Activated CD8-positive, alpha-beta memory T cell treated with anti-CD3 and anti-CD28 coated beads for 1 hour (primary cell): ENCODE measurements at places on chromosomes 3 and 15.

- DNase-seq, result no peak
These were observed 557.2 kb downstream of the EPHB1 start for GRCh38 chr3:135352213-135352612.

DNA sequence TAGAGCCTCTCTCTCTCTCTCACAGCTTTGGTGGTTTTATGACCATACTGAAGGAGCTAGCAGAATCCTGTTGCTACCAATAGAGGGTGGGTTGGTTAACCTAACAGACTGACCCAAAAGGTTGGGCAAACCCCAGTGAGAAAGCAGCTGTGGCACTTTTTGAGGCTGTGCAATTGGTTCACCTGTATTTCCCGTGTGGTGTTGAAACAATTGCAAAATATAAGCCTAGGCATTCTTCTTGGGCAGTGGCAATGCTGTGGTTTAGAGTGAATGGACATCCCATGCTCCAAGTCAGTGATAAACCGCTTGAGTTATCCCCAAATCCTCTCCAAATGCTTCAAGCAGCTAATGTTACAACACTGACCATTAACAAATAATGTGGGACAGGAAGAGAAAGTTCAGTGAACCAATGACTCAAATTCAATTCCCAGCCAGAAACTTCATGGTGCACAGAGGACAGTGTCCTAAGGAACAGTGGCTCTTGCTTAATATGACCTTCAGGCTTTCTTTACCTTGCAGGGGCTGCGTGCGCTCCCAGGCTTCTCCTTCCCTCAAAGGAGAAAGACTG lies 261.9 kb upstream of the ICE2 start:
- DNase-seq, result no peak

DNA sequence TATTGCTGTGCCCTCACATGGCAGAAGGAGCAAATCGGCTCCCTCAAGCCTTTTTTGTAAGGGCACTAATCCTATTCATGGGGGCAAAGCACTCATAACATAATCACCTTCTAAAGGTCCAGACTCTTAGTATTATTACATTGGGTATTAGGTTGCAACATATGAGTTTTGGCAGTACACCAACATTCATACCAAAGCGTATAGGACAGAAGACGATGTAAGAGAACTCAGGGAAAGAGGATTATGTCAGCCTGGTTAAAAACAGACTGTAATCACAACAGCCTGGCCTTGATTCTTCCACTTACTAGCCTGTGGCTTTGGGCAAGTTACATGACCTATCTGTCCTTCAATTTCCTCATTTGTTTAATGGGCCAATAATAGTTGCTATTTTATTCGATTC lies 828.5 kb upstream of the NECTIN3 start:
- DNase-seq, result no peak

GRCh38 chr3:63015614-63016309 lies 140.5 kb upstream of the CADPS start:
- no peak for DNase-seq

DNA sequence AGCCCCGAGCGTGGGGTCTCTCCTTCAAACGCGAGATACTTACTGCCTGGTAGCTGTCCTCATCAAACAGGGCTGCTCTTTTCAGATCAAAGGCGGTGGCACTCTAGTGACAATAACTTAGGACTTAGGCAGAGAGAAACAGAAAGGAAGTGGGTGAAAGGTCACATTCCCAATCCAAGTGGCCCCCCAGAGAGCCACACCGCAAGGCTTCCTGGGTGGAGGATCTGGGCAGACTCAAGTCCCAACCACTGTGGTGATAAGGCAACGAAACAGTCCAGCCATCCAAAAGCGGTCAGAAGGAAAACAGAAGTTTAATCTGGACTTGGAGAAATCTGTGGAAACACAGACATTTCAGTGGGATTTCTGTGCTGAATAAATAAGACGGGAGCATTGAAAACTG lies 227.2 kb downstream of the ADAMTS17 start:
- no peak for DNase-seq

DNA sequence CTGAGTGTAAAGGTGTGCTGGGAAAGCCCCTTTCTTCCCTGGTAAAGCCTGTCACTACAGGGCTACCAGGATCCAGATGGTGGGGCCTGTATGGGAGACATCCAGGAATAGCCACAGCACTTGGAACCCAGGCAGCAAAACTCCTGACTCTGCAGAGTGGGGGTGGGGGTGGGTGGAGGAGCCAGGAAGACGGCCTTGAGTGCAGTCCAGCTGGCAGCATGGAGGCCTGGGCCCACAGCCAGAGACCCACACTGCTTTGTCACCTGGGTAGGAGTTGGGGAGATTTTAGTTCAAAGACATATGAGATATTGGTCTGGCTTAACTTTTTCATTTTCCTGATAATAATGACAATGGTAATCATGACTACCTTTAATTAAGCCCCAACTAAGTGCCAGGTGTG lies 116.7 kb upstream of the MRPS22 start:
- no peak for DNase-seq
